ENCODE measurements at places on chromosomes 1 and 21. TPM values are rescaled to one million over a fixed set of nuclear protein-coding genes. Genes with fewer than 3 reads are reported as not detected.

DNA sequence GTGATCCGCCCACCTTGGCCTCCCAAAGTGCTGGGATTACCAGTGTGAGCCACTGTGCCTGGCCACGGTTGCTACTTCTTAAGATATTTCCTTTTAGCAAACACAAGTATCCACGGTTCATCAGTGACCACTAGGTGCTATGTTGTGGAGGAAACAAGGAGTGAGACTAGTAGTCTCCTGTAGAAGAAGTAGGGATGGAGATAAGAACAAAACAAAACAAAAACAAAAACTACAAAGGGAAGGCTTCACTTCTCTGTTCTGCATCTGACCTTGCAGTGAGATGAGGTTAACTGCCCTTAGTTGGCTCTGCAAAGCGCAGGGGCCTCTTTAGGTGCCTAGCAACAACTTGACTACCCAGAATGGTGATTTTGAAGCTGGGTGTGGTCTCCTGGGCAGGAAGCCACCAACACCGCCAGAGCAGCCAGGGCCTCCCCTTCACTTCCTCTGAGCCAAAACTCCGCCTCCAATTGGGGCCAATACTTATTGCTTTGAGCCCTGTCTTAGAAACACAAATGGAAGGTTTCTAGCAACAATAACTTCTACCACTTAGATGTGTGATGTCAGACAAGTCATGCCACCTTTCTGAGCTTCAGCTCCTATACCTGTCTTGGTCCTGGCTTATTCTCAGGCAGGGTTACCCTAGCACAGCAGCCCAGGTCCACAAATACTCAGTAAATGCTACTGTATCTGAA lies 12.8 kb upstream of the CDC42 start:
- DNase-seq, result no peak

DNA sequence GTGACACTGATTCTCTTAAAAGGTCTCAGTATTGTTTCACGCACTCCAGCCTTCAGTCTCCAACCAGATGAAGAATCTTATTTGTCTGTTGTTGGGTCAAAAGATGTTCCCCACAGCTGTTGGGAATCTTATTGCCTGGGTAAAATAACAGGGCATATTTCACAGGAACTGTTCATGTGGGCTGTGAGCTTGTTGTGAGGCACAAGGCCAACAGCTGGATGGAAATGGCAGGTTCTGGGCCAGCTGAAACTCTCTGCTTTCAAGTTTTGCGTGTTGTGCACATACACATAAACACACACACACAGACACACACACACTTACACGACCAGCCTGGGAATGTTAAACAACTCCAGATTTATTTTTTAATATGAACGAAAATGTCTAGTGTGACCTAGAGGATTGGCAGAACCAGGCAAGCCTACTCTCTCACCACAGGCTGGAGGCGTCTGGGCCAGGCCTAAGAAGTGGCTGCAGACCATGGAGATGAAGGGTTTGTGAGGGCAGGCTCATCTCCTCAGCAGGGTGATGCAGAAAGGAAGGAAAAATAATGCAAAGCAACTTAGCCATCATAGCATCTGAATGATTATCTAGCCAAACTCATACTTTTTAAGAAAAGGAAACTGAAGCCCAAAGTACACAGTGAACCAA lies 357.0 kb downstream of the TTLL7 start:
- DNase-seq, result no peak

DNA sequence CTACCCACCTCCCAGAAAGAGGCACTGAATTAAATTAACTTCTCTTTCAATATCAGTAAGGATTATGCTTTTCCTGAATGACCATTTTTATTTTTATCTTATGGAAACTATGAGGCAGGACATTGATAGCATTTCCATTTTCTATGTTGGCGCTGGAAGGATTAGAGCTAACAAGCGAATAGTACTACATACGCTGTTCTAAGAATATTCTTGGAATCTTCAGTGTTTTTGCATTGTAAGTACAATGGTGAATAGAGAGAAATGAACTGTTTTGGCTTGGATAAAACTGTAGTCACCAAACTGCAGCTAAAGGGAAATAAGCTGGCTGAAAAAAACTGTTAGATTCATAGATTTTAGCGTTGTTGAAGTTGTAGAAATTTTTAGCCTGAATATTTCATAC lies 779.0 kb upstream of the ADGRL4 start:
- no peak for DNase-seq

GRCh38 chr1:81165963-81166362 lies 634.8 kb upstream of the ADGRL2 start:
- DNase-seq, result no peak

GRCh38 chr1:92503043-92503925 lies 16.6 kb upstream of the GFI1 start:
- DNase-seq, result no peak

- DNase-seq, result no peak
Measured at GRCh38 chr1:107158496-107158895, 17.7 kb downstream of the NTNG1 start.

DNA sequence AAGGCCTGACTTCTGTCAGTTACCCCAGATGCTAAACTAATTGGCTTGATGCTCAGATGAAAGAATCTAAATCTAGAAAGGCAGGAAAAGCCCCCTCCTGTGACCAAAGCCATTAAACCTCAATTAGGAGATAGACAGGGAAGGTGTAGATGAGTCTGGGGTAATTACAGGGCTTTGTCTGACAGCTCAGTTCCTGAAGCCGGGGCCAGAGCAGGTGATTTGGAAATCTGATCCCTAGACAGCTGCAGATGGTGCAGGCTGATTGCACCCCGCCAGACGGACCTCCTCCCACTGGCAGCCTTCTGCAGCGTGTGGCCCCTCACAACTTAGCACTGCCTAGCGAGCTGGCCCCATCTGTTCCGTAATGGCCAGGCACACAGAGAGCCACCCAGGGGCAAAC lies 395.1 kb downstream of the HLX start:
- no peak for DNase-seq

GRCh38 chr1:170162459-170163246 lies 16.9 kb downstream of the NTMT2 start:
- peak; percentile 97 for DNase-seq

- no peak for DNase-seq
Measured at GRCh38 chr1:59704716-59705115, 110.0 kb upstream of the HOOK1 start.

- DNase-seq, result no peak
Measured at GRCh38 chr1:185342672-185343259, 25.7 kb upstream of the IVNS1ABP start.

DNA sequence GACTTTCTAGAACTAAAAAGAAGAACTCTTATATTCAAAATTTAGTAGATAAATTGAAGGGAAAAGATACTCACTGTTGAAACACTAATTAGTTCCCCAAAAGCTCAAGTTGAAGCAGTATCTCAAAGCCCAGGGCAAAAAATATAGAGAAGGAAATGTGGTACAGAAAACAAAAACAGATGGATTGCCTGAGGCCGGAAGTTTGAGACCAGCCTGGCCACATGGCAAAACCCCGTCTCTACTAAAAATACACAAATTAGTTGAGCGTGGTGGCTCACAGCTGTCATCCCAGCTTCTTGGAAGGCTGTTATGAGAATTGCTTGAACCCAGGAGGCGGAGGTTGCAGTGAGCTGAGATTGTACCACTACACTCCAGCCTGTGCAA lies 36.0 kb downstream of the FAM177B start:
- DNase-seq, result peak; percentile 47

GRCh38 chr21:16423921-16424320 lies 694.1 kb downstream of the USP25 start:
- peak; percentile 17 for DNase-seq

DNA sequence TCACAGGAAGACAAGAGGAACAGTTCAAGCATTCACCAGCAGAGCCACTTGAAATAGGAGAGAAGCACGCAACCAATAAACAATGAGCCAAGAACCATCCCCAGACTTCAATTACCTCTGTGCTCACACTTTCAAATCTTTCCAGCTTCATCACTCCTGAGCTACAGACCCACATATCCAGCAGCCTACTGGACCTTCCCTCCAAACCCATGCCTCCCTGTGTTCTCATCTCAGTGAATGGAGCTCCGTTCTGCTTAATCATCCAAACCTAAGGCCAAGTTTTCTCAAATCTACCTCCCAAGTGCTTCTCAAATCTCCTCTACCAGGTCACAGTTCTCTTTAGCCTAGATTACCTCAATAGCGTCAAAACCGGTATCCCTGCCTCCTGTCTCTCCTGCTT lies 3.7 kb downstream of the PEF1 start:
- DNase-seq, result no peak

GRCh38 chr1:212313616-212314015 lies 28.4 kb downstream of the PPP2R5A start:
- peak; percentile 53 for DNase-seq

DNA sequence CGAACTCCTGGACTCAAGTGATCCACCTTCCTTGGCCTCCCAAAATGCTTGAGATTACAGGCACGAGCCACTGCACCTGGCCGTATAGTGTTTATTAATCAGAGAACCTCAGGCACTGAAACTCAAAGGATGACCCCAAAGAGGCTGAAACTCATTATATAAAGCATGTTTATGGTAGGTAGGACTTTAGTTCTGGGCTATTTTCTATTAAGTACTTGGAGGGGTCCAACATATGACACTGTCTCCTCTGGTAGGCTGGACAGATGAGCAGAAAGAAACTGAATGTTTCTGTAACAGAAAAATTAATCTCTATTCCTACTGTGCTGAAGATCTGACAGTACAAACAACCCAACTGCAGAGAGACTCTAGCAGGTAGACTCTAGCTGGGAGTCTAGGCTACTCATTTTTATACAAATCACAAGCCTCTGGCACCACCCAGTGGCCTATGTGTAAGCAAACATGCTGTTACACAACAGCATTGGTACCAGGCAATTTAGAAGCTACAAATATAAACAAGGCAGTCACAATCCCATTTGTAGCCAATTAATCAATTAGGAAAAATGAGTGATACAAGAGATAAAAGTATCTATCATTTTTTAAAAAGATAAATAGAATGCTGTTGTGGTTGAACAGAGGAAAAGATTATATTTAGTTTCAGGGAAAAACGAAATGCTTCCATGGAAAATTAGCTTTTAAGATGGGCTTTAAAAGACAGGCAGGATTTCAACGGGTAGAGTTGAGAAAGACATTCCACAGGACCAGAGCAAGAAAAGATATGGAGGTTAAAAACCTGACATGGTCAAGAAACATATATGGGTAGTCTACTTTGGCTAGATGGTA lies 10.4 kb downstream of the DCAF8 start:
- DNase-seq, result peak; percentile 70

- no peak for DNase-seq
Measured at GRCh38 chr21:39502631-39503030, 50.9 kb downstream of the SH3BGR start.

- DNase-seq, result peak; percentile 6
Measured at GRCh38 chr1:106526650-106527049, 529.8 kb upstream of the PRMT6 start.

DNA sequence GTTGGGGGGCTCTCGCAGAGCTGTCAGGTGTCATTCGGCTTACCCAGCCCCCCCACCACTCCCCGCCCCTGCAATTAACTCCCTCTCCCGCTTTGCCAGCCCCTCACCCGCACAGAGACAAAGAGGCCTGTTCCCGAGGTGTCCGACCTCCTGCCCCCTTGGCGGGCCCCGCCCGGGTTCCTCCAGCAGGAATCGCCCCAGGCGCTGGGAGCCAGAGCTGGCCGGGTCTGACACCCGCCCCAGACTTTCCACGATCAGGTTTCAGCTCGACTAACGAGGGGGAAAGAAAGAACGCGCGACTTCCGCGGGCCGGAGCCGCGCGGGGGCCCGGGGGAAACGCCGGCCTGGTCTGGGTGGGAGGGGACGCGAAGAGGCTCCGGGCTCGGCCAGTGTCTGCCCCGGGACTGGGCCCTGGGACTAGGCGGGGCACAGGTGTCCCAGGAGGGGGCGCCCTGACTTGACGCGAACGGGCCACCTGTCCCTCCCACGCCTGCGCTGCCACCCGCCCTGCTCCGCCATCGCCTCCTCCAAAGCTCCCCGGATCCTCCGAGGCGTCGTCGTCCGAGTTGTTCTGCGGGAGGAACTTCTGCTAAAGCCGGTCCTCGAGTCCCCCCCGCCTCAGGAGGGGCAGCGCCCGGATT lies 36.4 kb upstream of the HHAT start:
- DNase-seq, result peak; percentile 4

DNA sequence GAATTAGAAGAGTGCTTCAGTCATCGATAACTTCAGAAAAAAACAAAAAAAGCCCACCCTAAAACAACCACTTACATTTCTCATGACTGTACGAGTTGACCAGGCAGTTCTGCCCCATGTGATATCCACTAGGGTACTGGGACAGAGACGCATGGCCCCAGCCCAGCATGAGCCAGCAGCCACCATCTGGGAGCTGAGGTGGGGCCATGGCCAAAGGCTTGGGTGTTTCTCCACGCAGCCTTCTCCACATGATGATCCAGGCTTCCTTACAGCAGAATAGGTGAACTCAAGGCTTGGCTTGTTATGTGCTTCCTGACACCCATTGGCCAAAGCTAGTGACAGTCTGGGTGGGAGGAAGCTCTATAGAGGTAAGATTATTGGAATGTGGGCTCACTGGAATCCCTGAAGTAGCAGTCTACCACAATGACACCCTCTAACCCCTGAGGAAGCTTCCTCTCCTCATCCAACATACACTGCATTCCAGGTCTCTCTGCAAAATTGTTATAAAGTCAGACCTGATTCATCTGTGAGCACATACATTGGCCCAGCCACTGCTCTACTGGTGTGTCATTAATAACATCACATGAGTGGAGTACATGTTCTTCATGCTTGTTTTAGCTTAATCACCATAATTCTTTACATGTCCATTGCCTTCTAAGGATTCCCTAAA lies 66.3 kb upstream of the NTPCR start:
- no peak for DNase-seq

DNA sequence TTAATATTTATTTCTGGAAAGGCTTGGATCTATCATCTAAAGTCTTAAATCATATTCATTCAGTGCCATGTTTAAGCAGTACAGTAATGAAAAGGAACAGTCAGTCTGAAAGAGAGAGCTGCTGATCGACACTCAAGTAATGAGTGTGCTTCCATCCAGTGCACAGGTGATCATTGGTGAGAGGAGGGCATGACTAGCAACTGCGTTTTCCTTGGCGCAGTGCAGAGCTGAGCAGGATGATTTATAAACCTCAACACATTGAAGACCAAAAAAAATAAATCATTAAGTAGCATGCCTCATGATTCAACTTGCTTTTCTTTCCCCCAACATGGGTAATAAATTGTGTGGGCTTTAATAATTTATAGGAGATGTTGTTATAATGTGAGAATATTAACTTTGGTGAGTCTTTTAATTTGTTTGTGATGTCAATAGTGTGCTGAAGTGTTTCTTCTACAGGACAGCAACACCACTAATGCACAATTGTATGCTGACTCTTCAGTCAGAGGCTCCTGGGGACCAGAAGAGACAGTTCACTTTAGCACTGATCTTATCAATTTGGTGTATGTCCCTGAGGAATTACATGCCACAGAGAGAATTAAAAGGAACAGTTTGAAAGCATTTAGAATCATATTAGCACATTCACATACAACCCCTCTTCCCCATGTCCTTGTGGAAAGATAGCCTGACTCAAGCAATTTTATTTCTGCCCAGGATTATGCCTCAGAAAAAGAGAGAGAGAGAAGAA lies 199.7 kb upstream of the ADGRL2 start:
- no peak for DNase-seq

- DNase-seq, result no peak
Measured at GRCh38 chr1:115266729-115267421, 71.2 kb downstream of the NGF start.

The MXRA8 gene
- 326 TPM for total RNA-seq

The OR6N1 gene
- total RNA-seq, result not detected

The DYNLT5 gene
- total RNA-seq, result 4.9 TPM

The DRAXIN gene
- total RNA-seq, result under 0.01 TPM

The ABCA4 gene
- under 0.01 TPM for total RNA-seq

The SPRR4 gene
- total RNA-seq, result not detected

The TNFSF18 gene
- 0.90 TPM for total RNA-seq

Data from LHCN-M2 (cell line).